ENCODE measurements at places on chromosomes 4 and X.

GRCh38 chr4:15521442-15522039, 51.9 kb downstream of the CC2D2A start:
- DNase-seq, result no peak

GRCh38 chr4:76806346-76806745, 91.6 kb downstream of the SOWAHB start:
- DNase-seq, result no peak

DNA sequence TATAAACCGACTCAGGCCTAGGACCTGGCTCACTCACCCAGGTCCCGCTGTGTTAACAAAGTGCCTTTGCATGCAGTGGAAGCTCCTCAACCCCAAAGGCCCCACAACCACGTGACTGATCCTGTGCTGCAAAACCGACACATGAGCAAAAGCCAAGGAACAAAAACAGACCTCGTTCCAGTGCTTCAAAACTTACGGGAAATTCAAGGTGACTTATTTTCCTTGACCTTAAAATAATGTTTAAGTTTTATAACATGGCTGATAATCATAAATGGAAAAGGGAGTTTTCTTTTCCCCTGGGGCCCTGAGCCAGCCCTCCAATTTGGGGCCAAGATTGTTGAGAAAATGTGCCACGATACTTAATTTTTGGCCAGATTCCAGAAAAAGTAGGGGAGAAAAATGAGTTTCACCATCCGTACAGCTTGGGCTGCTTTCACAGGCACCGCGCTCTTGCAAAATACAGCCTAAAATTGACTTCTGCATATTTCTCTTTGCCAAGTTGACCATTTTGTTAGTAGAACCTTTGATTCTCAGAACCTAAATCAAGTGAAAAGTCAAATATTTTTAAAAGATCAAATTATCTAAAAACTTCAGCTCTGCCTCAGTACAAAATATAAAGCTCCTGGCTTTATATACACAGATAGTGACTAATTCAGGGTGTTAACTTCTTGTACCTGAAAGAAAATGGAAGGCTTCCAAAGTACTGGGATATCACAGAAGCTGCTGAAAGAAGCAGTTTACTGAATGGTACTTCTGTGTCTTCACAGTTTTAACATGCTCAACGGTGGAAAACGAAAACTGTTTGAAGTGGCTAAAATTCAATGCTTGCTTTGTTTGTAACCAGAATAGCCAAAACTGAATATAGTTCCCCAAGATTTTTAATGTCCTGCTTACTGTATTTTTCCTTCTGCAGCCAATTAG, 93.8 kb downstream of the APBB2 start:
- DNase-seq, result no peak

GRCh38 chr4:128718768-128719167, 90.7 kb upstream of the JADE1 start:
- no peak for DNase-seq

GRCh38 chrX:27917713-27918500, 63.3 kb downstream of the DCAF8L1 start:
- no peak for DNase-seq

DNA sequence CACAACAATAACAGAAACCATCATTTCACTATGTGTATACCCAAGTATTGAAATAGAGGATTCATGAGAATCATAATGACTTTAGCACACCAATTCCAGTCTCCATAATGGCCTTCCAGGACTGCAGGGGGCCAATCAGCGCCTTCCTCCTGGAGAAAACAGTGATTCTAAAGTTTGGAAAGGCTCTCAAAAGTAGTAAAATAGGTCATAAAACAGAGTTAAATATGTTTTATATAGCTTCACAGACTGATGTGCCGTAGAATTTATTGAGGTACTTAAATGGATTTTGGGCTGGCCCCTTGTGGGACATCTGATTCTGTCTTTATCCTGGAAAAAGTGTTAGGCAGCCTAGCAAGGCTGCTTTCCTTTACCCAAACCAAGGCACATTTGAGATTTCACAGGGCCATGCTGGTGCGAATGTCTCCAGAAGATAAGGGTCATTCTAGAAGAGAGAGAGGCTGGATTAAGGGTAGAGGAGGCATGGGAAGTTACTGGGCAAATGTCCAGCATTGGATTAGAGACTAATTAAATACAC, 543.9 kb downstream of the GALNTL6 start:
- no peak for DNase-seq

GRCh38 chr4:86759298-86759697, 89.9 kb downstream of the SLC10A6 start:
- DNase-seq, result no peak

DNA sequence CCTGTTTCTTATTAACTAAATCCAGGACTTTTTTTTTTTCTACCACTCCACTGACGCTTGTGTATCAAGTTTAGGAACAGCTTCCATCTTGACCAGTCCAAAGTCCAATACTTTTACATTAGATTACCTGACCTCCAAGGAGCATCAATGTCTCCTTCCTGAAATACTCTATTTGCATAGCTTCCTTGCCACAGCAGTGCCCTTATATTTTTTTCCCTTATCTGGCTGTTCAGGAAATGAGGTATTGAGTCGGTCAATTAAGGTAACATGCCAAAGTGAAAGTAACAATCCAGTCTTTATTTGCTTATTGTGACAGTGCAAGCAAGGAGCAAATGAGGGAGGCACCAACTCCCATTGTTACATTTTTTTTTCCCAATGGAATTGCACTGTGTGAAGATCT, 730.8 kb upstream of the NDST4 start:
- DNase-seq, result no peak

DNA sequence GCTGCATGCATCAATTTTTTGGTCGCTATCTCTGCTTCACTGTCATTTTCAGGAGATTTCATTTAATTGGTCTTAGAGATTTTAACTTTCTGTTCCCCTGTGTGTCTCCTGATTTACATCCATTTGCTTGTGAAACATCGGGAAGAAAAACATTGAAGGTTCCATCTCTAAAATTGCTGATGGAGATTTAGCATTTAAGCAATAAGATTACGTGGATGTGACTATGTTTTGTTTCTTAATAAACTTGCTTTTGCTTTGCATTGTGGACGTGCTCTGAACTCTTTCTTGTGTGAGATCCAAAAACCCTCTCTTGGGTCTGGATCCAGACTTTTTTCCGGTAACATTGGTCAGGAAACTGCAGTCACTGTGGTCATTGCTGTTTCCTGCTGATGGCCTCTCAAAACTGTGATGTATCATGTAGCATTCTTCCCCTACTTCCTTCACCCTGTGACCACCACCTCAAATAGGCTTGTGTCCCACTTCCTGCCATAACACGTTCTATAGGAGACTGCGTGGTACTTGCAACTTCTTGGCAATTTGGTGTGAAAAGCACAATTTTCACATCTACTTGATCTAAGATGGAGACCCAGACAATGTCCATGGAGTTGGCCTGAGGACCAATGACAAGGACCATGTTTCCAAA, 4.9 kb downstream of the CXCL2 start:
- DNase-seq, result no peak

DNA sequence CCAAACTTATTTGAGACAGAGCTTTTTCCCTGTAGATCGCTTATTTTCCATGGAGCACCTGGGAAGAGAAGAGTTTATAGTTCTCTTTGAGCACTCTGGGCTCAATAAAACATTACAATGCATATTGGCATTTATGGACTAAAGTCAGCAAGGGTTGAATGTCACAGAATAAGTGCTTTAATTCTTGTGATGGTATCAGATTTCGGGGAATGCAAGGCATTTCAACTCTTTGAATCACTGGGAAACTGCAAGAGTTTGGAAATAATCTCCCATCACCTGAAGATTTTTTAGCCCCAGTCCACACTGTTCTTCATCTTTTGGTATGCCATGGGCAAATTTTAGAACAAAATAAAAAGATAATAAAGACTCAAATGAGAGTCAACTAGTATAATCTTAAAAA, 111.5 kb upstream of the WDFY3 start:
- no peak for DNase-seq

- no peak for DNase-seq
Observed at GRCh38 chr4:83929550-83929949, 393.6 kb downstream of the GPAT3 start.

Measured in T-helper 9 cell (primary cell).